ENCODE measurements at places on chromosomes 16 and 17.

GRCh38 chr16:12002447-12003006, 26.0 kb downstream of the SNX29 start:
- DNase-seq, result peak; percentile 30

DNA sequence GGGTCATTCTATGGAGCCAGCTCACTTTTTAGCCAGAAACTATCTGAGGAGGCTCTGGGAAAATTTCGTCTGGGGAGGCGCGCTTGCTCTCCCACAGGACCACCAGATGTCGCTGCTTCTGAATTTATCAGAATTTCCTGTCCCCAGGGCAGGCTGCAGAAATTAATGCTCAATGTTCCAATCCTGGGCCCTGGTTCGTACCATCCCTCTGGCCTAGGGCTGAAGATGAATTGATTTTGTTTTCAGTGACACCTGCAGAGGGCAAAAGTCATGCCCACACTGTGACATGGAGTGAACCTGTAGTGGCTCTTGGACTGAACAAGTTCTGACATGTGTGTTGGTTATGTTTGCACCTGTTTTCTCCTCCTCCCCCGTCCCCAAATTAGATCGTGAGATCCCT, 482.6 kb downstream of the NPIPA7 start:
- DNase-seq, result peak; percentile 20

- DNase-seq, result no peak
Observed at GRCh38 chr17:66971264-66971663, 6.8 kb downstream of the CACNG4 start.

GRCh38 chr17:38455288-38455915, 27.1 kb downstream of the ARHGAP23 start:
- DNase-seq, result no peak

- DNase-seq, result no peak
Observed at GRCh38 chr17:83190004-83190385, 110.6 kb downstream of the METRNL start.

DNA sequence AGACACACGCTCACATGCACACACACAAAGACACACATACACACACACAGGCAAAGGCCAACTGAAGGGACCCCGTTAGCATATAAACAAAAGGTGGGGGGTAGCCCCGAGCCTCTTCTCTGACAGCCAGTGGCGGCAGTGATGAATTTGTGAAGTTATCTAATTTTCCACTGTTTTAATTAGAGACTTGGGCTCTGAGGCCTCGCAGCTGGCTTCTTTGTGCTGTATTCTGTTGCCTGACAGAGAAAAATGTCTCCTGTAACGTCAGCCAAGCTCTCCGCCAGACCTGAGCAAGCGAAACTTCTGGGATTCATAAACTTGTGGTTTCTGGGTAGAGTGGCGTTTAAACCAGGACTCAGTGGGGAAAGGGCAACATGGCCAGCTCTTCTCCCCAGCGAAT, 113.9 kb upstream of the FOXF1 start:
- DNase-seq, result no peak

DNA sequence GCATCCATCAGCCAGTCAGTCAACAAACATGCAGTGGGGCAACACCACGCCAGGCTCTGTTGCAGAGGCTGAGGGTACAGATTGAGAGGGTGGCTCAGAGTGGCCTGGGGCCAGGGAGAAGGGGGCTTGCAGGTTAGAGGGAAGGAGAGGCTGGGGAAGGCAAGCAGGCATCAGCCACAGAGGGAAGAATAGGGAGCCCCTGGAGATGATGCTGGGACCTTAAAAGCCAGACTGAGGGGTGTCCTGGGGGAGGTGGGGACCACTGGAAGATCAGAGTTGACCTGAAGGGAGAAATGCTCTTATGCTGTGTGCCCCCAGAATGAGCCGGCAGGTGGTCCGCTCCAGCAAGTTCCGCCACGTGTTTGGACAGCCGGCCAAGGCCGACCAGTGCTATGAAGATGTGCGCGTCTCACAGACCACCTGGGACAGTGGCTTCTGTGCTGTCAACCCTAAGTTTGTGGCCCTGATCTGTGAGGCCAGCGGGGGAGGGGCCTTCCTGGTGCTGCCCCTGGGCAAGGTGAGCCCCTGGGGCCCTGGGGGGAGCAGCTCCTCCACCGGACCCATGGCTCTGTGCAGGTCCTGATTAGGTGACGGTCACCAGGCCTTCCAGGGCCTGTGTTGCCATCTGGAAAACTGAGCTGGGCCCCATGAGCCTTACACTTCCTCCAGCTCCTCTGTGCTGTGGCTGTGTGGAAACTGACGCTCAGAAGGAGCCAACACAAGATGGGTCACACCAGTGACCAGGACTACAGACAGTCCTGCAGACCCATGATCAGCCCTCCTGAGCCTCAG, 1.7 kb downstream of the CORO1A start:
- DNase-seq, result no peak

DNA sequence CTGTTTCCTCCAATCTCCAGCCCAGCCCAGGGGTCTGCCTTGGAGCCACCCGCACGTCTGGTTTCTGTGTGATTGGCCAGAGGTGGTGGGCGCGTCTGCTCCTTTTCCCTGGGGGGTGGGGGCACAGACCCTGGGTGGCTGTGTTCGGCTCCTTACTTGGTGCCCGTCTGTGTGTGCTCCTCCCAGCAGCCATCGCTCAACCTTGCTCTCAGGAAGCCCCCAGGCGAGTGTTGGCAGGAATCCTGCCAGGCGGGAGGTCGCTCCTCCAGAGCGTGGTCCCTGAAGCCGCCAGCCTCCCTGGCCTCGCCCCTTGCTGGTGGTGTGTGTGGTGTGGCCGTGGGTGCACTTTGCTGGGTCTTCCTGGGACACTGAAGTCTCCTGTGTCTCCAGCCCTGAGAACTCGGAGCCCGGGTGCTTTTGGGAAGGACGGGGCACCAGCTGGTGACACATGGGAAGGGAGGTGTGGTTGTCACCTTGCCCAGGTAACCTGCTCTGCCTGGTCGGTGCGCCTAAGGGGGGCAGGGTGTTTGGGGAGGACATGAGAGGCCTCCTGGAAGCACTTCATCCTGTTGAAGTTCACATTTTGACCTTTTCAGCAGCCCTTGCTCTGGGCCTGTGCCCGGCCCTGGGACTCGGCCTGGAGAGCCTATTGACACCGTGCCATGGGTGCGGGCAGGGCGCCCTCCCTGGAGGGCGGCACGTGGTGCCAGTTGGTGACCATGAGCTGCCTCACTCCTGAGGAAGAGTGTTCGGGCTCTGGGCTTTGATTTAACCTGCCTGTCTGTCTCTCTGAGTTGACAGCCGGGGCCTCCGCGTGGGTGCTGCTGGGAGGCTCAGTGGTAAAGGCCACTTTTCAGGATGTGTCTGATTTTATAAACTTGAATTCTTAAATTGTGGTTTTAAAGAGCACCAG, 49.0 kb upstream of the ZNF750 start:
- no peak for DNase-seq

DNA sequence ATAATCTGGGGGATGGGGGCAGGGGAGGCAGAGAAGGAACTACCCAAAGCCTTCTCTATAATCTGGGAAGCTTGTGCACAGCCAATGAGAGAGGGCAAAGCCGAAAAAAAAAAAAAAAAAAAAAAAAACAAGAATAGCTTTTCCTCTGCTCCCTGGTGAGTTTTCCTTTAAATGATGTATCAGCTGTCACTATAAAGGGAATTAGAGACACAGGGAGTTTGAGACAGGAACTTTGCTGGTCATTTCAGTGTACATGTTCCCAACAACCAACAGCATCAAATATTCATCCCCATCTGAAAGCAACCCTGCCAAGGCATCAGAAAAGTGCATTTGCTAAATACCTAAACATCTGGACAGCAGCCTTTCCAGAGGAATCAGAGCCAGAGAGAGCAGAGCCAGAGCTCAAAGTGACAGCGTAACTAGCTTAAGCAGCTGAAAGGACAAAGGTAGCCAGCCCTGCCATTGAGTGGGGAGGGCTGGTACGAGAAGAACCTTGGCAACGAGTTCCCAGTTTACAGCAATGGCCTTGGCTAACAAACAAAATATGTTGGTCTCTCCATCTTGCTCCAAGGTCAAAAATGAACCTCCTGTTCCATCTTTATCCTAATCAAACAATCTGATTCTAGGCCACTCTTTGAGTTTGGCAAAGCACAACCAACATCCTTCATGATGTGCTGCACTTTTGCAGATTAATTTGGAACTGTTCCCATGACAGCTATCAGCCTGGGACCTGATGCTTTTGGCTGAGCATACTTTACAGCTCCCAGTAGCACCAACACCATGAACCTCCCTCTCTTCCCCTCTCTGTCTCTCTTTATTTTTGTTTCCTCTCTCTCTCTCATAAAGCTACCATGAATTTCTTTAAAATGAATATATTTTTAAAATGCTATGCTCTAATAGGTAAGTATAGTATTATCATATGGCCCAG, 143.7 kb upstream of the GNAO1 start:
- no peak for DNase-seq

- no peak for DNase-seq
Observed at GRCh38 chr16:90015586-90016338, 3.5 kb downstream of the DBNDD1 start.

DNA sequence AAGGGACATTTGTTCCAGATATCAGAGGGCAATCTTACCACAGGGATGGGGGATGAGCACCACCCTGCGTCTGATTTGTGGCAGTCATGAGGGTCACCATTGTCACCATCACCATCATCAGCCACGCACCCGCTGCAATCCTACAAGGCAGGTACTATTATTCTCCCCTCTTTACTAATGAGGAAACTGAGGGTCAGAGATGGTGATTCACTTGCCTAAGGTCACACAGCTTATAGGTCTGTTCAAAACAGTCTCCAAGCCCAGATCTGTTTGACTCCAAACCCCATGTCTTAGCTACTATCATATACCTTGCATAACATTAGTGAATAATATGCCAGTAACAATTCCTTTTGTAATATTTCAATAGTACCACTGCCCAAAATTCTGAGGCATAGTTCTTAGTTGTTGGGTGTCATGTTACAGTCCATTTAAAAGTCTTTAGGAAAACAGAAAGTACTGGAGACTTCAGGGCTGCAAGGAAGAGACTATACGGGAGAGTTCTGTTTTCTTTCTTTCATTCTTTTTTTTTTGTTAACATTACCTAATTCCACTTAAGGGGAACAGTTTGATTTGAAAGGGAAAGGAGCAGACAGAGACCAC, 166.4 kb downstream of the C16orf95 start:
- no peak for DNase-seq

- no peak for DNase-seq
Observed at GRCh38 chr17:82684228-82684841, 14.2 kb downstream of the RAB40B start.

DNA sequence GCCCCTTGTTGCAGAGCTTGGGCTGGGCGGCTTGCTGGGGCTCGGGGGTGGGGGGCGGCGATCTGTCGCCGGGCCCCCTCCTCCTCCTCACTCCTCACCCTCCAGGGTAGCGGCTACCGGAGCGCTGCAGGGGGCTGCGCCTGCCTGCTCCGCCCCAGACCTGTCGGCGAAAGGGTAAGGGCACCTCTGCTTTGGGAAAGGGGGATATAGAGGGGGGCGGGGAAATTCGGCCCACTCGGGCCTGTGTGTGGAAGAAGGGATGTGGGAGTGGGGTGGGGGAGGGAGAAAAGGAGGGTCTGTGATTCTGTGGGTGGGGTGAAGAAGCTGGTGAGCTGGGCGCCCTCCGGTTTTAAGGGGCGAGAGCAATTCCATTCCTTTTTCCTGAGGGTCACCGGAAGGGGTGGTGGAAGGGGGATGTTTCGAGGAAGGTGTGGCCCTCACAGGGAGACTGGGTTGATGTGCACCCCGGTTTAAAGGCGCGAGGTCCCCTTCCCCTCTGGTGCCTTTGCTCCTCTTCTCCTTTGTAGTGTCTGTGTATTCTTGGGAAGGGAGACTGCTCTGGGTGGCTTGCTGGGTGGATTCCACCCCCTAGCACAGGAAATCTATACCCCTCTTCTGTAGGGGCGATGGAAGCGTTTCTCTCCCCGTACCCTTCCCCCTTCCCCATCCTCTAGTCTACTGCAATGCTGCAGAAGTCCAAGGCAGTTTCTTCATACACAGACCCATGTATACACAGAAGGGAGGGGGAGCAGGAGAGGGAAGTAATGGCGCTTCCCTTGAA, 878 bp downstream of the TAOK1 start:
- DNase-seq, result peak; percentile 35

DNA sequence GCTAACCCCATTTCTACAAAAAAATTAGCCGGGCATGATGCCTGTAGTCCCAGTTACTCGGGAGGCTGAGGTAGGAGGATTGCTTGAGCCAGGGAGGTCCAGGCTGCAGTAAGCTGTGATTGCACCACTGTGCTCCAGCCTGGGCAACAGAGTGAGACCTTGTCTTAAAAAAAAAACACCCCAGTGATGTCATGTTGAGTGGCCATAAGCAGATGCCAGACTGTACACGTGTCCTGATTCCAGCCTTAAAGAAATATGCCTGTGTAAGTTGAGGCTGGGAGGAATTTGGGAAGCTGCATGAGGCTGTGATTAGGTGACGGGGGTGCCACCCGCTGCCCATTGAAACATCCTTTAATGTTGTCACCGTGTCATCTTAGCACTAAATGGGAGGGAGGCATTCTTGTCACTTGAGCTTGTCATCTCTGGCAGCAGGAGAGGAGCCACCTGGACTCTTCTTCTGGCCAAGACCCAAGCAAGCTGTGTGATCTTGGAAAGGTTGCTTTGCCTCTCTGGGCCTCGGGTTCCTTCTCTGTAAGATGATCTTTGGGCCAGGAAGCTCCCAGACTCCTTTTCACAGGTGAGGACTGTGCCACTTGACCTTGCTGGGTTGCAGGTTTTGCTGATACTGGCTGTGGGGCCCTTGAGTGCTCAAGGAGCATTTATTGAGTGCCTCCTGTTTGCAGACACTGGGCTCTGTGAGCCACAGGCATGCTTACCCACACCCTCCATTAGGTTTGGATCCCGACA, 98.3 kb upstream of the CIBAR2 start:
- DNase-seq, result no peak

GRCh38 chr17:75502072-75502720, 13.1 kb downstream of the CASKIN2 start:
- DNase-seq, result no peak

DNA sequence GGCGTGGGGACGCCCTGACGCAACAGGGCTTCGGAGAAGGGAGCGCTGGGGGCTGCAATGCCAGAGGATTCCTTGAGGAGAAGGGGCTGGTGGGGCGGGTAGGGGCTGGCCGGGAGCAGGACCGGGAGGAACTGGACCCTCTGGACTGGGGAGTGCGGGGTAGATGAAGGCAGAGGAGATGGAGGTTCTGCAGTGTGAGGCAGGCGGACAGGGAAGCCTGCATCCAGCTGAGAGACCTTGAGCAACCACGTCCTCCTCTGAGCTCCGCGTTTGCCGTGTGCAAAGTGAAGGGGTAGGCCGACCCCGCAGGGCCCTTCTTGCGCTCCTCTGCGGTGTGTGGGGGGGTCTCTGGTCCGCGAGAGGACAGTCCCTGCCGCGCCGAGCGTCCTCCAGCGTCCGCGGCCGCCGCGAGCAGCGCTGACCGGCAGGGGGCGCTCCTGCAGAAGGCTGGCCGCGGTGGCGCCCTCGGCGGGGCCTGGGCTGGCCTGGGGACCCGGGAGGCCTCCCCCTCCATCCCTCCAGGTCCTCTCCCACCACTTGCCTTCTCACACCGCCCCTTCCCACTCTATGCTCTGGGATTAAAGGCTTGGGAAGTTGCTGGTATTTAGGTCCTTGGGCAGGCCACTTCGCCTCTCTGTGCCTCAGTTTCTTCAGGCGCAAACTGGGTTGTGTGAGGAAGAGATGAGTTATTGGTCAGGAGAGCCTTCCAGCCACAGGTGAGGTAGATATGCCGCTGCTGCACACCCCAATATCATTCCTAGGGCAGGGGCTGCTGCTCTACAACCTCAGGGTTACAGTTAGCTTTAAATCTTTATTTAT, 9.6 kb upstream of the WNT9B start:
- peak; percentile 49 for DNase-seq

GRCh38 chr17:67125924-67126323, 81.6 kb downstream of the CACNG1 start:
- DNase-seq, result no peak
